ENCODE measurements at places on chromosomes 16 and 17. TPM values are rescaled to one million over a fixed set of nuclear protein-coding genes. Genes with fewer than 3 reads are reported as not detected.
A peak's percentile ranks its signal among the peaks of the same experiment; 100 is the strongest.

The ANKRD40CL gene
- total RNA-seq = not detected

The PRSS33 gene
- total RNA-seq = not detected

The HSD17B1 gene
- 0.56 TPM for total RNA-seq

The VWA3A gene
- 0.59 TPM for total RNA-seq

The CDH1 gene
- total RNA-seq = not detected

The CD300LG gene
- total RNA-seq = 16.2 TPM

The PIEZO1 gene
- 16.8 TPM for total RNA-seq

The VAT1L gene
- total RNA-seq = 7.3 TPM

The IQCK gene
- total RNA-seq = 6.0 TPM

The C17orf78 gene
- not detected for total RNA-seq

GRCh38 chr17:74235911-74236371 is 22.6 kb downstream of the TTYH2 start:
- DNase-seq = peak; percentile 32

GRCh38 chr16:75584108-75584507 is 17.9 kb downstream of the GABARAPL2 start:
- DNase-seq = no peak

DNA sequence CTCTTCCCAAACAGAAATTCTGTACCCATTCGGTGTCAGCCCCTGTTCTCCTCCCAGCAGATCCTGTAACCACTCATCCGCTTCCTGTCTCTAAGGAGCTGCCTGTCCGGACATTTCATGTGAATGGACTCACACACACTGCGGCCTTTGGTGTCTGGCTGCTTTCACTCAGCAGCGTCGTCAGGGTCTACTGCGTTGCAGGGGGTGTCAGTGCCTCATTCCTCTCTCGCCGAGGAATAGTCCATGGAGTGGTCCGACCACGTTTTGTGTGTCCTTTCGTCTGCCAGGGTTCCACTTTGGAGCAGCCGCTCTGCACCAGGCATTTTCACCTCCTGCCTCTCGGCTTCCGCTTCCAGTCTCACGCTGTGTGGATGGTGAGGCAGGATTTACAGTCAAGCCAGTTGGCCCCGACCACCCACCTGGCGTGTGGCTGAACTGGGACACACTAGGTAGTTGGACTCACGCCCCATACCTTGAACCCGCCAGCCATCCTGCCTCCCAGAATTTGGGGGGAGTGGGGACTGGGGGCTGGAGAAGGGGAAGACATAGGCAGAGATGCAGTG is 188.2 kb upstream of the CIBAR2 start:
- DNase-seq = no peak

DNA sequence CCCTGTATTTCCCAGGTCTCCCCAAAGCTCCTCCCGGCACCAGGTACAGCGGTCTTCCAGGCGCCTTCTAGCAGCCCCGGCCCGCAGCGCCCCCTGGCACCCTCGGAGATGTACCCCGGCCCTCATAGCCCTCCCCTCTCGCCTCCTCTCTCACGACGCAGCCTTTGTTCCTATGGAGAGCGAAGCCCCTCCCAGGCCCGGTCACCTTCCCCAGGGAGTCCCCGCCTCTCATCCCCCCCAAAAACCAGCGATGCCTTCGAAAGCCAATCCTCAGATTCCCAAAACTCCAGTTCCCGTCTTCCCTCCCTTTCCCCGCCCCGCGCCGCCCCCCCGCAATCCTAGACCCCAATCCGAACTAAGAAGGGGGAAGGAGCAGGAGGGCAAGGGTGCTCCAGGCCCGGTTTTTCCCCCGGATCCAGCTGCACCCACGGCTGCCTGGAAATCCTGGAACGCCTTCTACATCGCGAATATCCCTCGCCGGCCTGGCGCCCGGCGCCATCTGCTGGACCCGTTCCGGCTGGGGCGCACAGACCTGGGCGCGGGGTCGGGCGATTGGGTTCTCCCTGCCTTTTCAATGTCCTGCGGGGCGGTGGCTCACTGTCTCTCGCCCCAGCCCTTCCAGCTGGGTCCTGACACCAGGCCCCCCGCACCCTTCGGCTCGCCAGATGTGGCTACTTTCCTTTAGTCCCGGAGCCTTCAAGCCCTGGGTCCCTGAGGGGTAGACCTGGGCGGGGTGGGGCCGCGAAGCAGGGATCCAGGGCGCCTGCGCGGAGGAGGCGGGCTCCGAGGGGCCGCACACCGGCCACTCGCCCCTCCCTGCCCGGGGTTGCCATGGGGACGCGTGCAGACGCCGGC is at the start of gene DNAH2:
TSS of gene DNAH2 (plus strand) at position 844 of the 855 bp plus-strand sequence. CDS start 1,991 bp downstream, outside the sequence.
- peak; percentile 78 for DNase-seq

DNA sequence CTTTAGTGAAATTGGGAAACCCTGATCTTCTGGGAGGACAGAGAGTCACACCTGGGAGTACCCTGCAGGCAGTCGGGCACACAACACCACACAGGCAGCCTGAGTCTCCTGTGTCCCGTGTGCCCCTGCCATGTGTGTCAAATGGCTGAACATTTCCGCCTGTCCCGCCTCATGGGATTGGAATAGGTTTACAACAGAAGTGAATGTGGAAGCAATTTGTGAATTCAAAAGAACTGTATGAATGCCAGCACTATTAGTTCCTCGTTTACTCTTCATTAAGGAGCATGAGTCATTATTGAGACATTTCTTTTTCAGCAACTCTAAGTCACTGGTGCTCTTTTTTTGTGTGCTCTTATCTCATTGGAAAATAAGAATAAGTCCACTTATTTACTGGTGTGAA is 226.5 kb downstream of the PMP22 start:
- no peak for DNase-seq

DNA sequence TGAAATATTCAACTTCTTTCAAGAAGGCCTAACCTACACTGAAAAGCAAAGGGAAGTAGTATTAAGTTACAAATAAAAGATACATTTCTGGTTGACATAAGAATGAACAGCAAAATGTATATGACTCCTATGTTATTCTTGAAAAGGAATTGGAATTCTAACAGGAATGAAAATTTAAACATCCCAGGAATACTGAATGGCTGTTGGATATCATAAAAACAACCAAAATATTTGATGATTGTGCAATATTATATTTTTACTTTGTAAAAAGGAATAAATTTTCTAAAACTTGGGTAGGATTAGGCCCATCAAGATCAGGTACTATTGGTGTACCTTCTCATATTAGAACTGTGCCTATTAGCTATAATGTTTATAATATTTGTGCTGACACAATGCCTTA is 50.0 kb downstream of the CYB5B start:
- no peak for DNase-seq

DNA sequence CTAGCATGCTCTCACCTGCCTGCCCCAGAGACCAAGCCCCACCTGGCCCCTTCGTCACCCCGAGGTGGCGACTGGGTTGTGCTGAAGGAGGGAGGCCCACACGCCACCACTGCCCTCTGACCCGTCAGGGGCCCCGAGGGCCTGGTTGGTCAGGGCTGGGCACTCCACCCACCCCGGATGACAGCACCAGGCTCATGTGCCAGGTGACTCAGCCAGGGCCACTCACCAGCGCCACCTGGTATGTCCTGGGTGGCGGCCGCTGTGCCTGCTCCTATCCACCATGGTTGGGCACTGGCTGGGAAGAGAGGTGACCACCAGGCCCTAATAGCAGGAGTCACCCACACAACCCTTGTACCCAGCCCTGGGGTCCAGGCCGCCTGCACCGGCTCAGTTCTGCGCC is 68.9 kb downstream of the JPH3 start:
- no peak for DNase-seq

- no peak for DNase-seq
These were observed 9.5 kb downstream of the IGSF6 start for GRCh38 chr16:21642861-21643260.

- DNase-seq = no peak
These were observed 827.6 kb upstream of the KIF2B start for GRCh38 chr17:52995147-52995546.

DNA sequence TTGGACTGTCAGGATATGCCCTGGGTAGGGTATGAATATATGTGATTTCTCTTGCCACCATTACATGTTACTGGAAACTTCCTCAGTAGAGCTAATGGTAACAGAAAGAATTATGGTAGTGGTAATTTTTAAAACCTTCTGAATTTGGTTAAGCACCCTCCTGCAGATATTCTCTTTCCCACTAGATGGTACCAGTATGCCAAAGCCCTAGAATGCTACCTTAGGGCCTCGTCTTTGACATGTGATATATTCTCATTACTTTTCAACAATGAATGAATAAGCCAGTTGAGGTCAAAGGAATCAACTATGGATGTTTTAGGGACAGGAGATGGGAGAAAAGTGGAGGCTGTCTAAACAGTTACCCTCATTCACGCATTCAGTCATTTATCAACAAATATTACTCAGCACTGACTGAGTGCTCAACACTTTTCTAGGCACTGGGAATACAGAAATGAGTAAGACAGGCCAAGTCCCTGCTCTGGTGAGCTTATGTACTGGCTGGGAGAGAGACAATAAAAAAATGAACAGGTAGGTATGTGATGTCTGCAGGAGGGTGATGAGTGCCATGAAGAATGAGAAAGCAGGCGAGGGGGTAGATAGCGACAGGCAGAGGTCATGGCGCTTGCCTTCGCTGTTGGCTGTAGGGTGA is 14.7 kb downstream of the CDH13 start:
- no peak for DNase-seq

GRCh38 chr17:80187515-80187941 is 17.7 kb downstream of the CARD14 start:
- peak; percentile 72 for DNase-seq

- DNase-seq = no peak
These were observed 26.0 kb downstream of the NME3 start for GRCh38 chr16:1745181-1745899.

GRCh38 chr16:51755039-51755501 is 604.0 kb upstream of the SALL1 start:
- no peak for DNase-seq

DNA sequence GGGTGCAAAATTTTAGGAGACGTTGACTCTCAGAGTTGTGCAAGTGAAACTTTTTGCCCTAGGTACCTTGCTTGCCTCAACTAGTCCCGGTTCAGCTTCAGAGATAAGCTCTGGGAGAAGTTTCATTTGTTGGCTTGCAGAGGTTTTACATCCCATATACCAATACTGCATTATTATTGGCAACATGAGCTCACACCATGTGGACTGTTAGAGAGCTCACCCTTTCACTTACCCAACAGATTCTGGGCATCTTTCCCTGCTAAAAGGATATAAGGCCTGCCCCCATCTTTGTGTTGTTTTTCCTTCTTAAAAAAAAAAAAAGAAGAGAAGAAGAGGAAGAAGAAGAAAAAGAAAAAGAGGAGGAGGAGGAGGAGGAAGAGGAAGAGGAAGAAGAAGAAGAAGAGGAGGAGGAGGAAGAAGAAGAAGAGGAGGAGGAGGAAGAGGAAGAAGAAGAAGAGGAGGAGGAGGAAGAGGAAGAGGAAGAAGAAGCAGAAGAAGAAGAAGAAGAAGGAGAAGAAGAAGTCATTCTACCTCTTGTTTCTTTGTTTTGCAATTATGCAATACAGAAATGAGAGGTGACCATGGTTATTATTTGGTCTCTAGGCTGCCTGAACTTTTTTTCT is 292.6 kb upstream of the IRX3 start:
- DNase-seq = no peak

- DNase-seq = no peak
These were observed 78.2 kb upstream of the MON1B start for GRCh38 chr16:77112746-77113145.

DNA sequence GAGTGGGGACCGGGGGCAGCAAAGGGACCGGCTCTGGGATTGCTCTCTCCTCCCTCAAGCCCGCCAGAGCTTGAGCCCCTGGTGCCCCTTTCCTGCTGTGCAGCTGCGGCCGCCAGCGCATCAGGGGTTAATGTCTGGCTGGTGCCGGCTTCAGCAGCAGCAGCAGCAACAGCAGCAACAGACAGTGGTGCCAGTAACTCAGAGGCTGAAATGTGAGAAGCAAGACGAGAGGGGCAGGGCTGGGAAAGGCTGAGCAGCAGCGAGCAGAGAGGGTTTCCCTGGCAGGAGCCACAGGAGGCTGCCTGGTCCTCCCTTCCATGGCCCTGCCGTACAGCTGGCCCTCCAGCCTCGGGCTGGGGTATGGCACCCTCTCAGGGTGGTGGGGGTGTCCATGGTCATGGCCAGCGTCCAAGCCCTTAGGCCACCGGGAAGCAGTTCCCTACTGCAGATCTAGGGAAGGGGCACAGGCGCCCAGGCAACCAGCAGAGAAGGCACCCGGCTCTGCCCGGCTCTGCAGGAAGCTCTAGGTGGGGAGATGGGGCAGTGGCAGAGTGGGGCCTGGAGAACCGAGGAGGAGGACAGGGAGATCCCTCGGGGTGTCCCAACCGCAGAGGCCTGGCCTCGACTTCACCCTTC is 21.1 kb upstream of the TFAP4 start:
- peak; percentile 52 for DNase-seq

- no peak for DNase-seq
These were observed 33.5 kb upstream of the NUFIP2 start for GRCh38 chr17:29327412-29327811.

GRCh38 chr16:4769306-4769638 is 2.3 kb upstream of the ZNF500 start:
- no peak for DNase-seq

- no peak for DNase-seq
These were observed 3.9 kb downstream of the PRSS21 start for GRCh38 chr16:2820836-2821486.

DNA sequence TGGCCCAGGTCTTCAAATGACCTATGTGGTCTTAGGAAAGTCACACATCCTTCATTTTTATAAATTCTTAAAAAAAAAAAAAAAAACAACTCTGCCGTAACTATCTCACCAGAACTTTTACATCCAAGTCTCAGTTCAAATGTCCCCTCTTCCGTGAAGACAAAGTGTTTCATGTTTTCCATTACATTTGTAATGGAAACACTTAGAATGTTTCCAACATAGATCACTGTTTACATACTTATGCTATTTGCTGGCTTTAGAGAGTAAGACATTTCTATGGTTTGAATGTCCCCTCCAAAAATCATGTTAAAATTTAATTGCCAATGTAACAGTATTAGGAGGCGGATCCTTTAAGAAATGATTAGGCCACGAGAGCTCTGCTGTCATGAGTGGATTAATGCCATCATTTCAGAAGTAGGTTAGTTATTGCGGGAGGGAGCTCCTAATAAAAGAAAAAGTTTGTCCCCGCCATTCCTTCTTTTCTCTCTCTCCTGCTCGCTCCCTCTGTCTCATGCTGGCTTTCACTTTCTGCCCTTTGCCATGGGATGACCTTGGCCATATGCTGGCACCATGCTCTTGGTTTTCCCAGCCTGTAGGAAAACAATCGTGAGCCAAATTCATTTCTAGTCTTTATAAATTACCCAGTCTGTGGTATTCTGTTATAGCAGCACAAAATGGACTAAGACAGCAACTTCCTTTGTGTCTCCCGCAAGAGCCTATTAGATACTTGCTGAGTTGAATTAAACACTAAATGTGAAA is 887.8 kb upstream of the SOX9 start:
- no peak for DNase-seq

- peak; percentile 79 for DNase-seq
These were observed 56.4 kb downstream of the MPRIP start for GRCh38 chr17:17098551-17099179.

GRCh38 chr17:16585796-16586195 is 16.8 kb upstream of the ZNF287 start:
- no peak for DNase-seq
